ENCODE measurements at places on chromosomes 3 and 15.

DNA sequence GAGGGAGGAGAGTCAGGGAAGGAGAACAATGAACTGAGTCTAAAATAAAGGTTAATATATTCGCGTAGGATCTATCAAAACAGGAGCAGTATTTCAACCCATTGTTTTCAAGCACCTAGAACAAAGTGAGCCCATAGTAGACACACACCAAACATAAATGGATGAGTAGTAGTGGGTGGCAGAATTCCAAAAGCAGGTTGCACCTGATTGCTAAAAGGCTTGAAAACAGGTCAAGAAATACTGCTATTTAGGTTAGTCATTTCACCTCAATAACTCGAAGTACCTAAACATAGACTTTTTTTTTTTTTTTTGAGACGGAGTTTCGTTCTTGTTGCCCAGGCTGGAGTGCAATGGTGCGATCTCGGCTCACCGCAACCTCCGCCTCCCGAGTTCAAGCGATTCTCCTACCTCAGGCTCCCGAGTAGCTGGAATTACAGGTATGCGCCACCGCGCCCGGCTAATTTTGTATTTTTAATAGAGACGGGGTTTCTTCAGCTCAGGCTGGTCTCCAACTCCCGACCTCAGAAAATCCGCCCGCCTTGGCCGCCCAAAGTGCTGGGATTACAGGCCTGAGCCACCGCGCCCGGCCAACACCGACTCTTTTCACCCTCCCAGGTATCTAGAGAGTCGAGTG, 855 bp upstream of the ABHD5 start:
- DNase-seq: no peak

- no peak for DNase-seq
Measured at GRCh38 chr3:23331141-23331935, 128.2 kb downstream of the UBE2E2 start.

- no peak for DNase-seq
Measured at GRCh38 chr15:60511351-60512031, 32.5 kb upstream of the ICE2 start.

GRCh38 chr3:7504886-7505775, 644.2 kb downstream of the GRM7 start:
- DNase-seq: no peak

GRCh38 chr3:119776304-119776703, 5.6 kb upstream of the NR1I2 start:
- no peak for DNase-seq

GRCh38 chr15:70690491-70691276, 72.7 kb downstream of the UACA start:
- peak; percentile 11 for DNase-seq

DNA sequence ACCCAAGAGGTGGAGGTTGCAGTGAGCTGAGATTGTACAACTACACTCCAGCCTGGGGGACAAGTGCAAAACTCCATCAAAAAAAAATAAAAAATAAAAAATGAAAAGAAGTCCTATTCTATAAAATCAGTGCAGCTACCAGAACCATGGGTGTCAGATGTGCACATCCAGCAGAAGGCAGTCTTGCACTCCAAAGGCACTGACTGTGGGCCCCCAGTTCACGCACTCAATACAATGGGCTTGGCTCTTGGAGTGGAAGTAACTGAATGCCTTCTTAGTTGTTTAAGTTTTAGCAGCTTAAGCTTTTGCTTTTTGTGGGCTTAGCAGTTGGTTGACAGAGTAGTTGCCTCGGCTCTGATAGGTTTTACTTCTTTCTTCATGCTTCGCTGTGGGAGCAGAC, 141.4 kb downstream of the AGBL1 start:
- no peak for DNase-seq
